Lower lobe of right lung (tissue), 2 donors: ENCODE measurements at places on chromosomes 2 and 18. TPM values are rescaled to one million over a fixed set of nuclear protein-coding genes. Genes with fewer than 3 reads are reported as not detected.

- DNase-seq = no peak
Observed at GRCh38 chr2:69687971-69688611, 44.6 kb upstream of the AAK1 start.

The CCDC178 gene
- total RNA-seq = not detected

DNA sequence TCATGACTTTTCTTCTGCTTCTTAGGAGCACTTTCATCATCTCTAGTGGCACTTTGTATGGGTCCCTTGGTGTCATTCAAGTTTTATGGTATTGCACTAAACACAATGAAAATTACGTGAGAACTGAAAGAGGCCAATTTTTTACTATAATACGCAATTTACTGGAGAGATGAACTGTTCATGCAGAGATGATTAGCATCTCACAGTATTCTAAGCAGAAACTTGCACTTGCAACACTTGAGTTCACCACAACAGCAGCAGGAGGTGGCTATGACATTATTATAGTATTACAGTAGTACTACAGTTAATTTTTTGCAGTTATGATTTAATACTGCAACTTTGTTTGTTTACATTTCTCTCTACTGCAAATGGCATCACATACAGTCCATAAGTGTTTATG, 793.1 kb upstream of the CRIM1 start:
- no peak for DNase-seq

DNA sequence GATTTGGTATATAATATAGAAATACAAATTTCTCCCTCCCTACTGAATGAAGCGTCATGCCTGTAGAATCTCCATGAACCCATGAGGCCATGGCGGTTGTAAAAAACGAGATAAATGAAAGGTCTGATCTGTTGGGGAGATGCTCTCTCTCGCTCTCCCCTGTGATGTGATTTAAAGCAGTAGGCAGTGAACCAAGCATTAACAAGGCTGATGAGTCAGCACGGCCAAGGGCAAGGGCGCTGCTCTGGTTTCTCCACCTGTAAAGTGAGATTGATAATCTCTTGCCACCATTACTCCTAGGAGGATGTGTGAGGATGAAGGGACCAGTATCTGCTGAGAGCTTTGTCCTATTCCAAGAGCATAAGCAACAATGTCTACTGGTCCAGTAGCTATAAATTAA, 553.3 kb downstream of the CMPK2 start:
- DNase-seq = no peak

GRCh38 chr18:22946217-22946616, 13.1 kb downstream of the RBBP8 start:
- no peak for DNase-seq

The ZNF521 gene
- total RNA-seq = 12.7 TPM

DNA sequence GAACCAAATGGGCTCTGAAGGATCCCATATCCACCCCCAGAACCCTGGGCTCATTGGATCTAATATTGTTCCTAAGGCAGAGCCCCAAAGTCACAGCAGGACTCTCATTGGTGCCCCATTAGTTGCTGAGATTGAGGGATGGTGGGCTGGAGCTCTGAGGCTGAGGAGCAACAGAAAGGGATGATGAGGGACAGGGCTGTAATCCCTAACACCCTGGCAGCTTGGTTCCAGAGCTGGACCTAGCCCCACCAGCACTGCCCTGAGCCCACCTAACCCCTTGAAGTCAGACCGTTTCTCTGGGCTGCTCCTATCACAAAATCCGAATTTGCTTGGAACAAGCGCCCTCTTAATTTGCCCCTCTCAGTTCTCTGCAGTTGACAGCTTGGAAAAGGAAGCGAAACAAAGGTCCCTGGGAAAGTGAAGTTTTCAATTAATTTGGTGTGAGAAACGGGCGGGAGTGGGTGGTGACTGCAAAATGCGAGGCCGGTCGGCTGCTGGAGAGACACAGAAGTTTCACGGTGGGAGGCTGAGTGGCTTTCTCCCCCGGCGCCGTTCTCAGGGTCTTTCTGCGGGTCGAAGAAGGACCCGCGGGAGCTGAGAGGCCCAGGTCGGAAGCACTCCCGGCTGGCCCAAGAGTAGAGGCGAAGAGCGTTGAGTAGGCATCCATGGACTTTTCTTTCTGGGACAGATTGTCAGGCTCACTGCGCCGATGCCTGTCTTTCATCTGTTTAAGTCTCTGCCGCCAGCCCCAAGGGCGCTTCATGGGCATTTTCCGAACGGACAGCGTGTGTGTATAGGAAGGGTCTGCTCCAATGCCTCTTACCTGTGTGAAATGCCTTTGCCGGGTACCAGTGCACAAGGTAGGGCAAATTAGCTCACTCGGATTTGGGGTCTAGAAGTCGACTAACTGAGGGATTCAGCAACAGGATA, 927 bp upstream of the HOXD13 start:
- no peak for DNase-seq

The TMEM182 gene
- 3.7 TPM for total RNA-seq

- no peak for DNase-seq
Observed at GRCh38 chr2:74546004-74546403, 7.7 kb downstream of the LOXL3 start.

DNA sequence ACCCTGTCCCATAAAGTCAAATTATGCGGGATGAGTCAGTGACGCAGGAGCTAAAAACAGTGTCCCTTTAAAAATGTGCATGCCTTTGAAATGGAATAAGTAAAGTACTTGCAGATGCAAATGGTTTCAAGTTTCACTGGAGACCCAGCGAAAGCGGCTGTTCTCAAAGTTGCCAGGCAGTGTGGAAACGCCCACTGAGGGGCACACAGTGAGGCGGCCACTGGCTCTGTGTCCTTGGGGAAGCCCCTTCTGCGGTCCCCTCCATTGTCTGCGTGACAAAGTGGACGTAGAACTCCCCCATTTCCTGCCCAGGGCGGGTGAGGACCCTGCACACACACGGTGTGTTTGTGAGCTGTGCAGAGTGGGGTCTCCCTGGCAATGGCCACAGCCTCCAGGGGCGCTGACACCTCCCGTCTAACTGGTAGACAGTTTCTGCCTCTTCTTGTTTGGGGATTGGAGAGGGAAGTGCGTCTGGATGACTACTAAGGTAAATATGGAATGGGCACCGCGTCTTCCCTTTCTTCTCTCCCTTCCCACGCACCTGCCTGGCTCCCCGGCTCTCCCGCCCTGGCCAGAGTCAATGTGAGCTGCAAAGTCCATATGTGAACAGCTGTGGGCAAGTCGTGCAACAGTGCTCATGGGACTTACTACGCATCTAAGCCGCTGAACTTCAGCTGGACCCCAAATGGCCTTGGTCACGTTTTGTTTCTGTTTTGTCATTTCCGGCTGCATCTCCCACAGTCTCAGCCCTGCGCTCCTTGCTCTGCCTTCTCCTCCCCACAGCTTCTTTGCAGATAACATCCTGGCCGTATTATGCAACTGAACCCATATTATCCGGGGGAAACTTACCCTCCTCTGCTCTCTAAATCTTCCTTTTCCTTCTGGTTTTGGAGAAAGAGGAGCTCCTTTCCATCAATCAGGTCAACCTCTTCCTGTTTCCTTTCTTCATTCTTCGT, 33.7 kb upstream of the ZNF516 start:
- no peak for DNase-seq

The SNRPD1 gene
- 29.3 TPM for total RNA-seq

The LYPD6 gene
- total RNA-seq = 0.47 TPM

GRCh38 chr2:233447506-233448219, 93.4 kb downstream of the DGKD start:
- DNase-seq = peak; percentile 27

GRCh38 chr2:203025592-203025991, 10.9 kb downstream of the NBEAL1 start:
- DNase-seq = no peak

The LRRTM4 gene
- 0.77 TPM for total RNA-seq

GRCh38 chr2:159558479-159558878, 57.9 kb downstream of the BAZ2B start:
- DNase-seq = no peak

The HOXD4 gene
- 0.97 TPM for total RNA-seq

- DNase-seq = no peak
Observed at GRCh38 chr2:235382179-235382578, 111.7 kb upstream of the AGAP1 start.
